ENCODE measurements at places on chromosomes 6 and 20.
A peak's percentile ranks its signal among the peaks of the same experiment; 100 is the strongest.

GRCh38 chr20:34971561-34972235 lies 16.0 kb downstream of the MYH7B start:
- no peak for DNase-seq
- H3K4me3 ChIP-seq: no peak overlapping the region
- H3K27ac ChIP-seq: no peak overlapping the region
- H3K4me1 ChIP-seq: no peaks in the 10 kb centered on the region
- no peaks in the 10 kb centered on the region for H3K27me3 ChIP-seq

DNA sequence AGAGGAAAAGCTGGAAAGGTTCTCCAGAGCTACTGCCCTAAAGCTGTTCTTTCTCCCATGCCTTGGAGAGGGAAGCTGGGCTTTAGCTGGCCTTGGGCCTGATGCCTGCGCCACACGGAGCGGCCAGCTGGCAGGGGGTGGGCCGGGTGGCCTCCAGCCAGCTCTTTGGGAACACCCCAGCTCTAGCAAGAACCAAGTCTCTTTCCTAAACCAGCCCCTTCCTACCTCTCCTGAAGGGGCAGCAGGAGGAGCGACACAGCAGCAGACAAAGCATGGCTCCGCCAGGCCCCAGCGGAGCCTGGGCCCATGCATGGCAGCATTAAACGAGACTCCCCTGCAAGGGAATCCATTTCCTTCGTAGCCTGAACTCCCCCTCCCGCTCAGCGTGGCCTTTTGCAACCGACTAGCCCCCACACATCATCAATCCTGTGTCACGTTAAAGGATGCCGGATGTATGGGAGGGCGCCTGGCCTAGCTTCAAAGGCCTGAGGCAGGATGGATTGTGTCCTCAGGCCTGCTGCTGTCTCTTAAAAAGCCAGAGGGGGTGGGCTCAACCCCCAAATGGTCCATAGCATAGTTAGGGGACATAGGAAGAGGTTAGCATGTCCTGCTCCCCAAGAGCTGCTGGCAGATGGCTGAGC lies 14.0 kb downstream of the MRPS18A start:
- no peak for DNase-seq
- H3K27ac ChIP-seq: no peak overlapping the region
- no peak overlapping the region for H3K4me3 ChIP-seq
- H3K4me1 ChIP-seq: no peaks in the 10 kb centered on the region
- H3K36me3 ChIP-seq: peaks cover 47% of the 10 kb centered on the region
- H3K27me3 ChIP-seq: no peaks in the 10 kb centered on the region

GRCh38 chr6:155054491-155055250 lies 59.6 kb downstream of the TIAM2 start:
- H3K4me1 ChIP-seq: peaks cover 10% of the 10 kb centered on the region
- H3K27ac ChIP-seq: no peak overlapping the region

DNA sequence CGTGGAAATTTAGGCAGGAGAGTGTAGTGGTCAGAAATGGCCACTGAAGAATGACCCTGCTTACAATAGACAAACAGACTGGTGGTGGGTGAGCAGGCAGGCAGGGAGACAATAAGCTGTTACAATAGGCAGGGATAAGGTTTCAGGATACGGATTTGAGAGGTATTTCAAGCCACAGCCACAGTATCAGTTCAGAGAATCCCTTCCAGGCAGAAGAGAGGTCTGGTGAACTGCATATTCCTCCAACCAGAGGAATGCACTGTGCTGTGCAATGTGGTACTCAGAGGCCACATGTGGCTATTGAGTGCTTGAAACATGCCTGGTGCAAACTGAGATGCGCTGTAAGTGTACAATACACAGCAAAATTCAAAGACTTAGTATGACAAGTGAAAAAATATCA lies 20.6 kb downstream of the RMND1 start:
- no peak overlapping the region for H3K4me3 ChIP-seq
- H3K27me3 ChIP-seq: no peaks in the 10 kb centered on the region
- H3K36me3 ChIP-seq: peaks cover 18% of the 10 kb centered on the region
- no peaks in the 10 kb centered on the region for H3K4me1 ChIP-seq

- peaks cover 27% of the 10 kb centered on the region for H3K4me1 ChIP-seq
- no peak overlapping the region for H3K4me3 ChIP-seq
- no peak overlapping the region for H3K27ac ChIP-seq
- no peaks in the 10 kb centered on the region for H3K27me3 ChIP-seq
- no peak for DNase-seq
Observed at GRCh38 chr20:49665796-49666195, 47.9 kb downstream of the B4GALT5 start.

- no peaks in the 10 kb centered on the region for H3K36me3 ChIP-seq
- no peak overlapping the region for H3K4me3 ChIP-seq
- no peaks in the 10 kb centered on the region for H3K27me3 ChIP-seq
- peak; percentile 33 for DNase-seq
- no peaks in the 10 kb centered on the region for H3K4me1 ChIP-seq
Observed at GRCh38 chr20:62835931-62836861, 19.3 kb downstream of the COL9A3 start.

GRCh38 chr6:118501765-118502164 lies 46.3 kb upstream of the PLN start:
- no peaks in the 10 kb centered on the region for H3K4me1 ChIP-seq
- no peaks in the 10 kb centered on the region for H3K27me3 ChIP-seq
- no peak overlapping the region for H3K4me3 ChIP-seq
- peaks cover 3% of the 10 kb centered on the region for H3K36me3 ChIP-seq

- no peaks in the 10 kb centered on the region for H3K27me3 ChIP-seq
- H3K4me3 ChIP-seq: no peak overlapping the region
- no peaks in the 10 kb centered on the region for H3K36me3 ChIP-seq
- peaks cover 9% of the 10 kb centered on the region for H3K4me1 ChIP-seq
- H3K27ac ChIP-seq: no peak overlapping the region
- peak; percentile 12 for DNase-seq
Observed at GRCh38 chr6:157143171-157143889, 180.0 kb downstream of the TMEM242 start.

- no peak for DNase-seq
- H3K4me1 ChIP-seq: no peaks in the 10 kb centered on the region
- H3K36me3 ChIP-seq: no peaks in the 10 kb centered on the region
- no peak overlapping the region for H3K4me3 ChIP-seq
- no peak overlapping the region for H3K27ac ChIP-seq
- no peaks in the 10 kb centered on the region for H3K27me3 ChIP-seq
Observed at GRCh38 chr20:59804347-59804746, 129.1 kb downstream of the SYCP2 start.

GRCh38 chr6:37485291-37485702 lies 14.4 kb downstream of the CCDC167 start:
- no peak overlapping the region for H3K27ac ChIP-seq
- DNase-seq: no peak
- peaks cover 28% of the 10 kb centered on the region for H3K36me3 ChIP-seq
- peaks cover 26% of the 10 kb centered on the region for H3K4me1 ChIP-seq

All from CD8-positive, alpha-beta memory T cell (primary cell).